Stimulated activated CD8-positive, alpha-beta memory T cell treated with anti-CD3 and anti-CD28 coated beads, Interleukin-7, amount 100 ng/mL, for 1 hour (primary cell): ENCODE measurements at places on chromosomes 2 and 18.
A peak's percentile ranks its signal among the peaks of the same experiment; 100 is the strongest.

DNA sequence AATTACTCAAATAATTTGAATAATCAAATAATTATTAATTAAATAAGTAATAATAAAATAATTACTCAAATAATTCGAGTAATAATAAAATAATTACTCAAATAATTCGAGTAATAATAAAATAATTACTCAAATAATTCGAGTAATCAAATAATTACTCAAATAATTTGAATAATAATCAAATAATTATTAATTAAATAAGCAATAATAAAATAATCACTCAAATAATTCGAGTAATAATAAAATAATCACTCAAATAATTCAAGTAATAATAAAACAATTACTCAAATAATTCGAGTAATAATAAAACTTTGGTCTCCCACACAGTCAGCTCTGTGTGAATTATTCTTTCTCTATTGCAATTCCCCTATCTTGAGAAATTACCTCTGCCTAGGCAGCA, 30.0 kb upstream of the LINC00305 start:
- no peak for DNase-seq

DNA sequence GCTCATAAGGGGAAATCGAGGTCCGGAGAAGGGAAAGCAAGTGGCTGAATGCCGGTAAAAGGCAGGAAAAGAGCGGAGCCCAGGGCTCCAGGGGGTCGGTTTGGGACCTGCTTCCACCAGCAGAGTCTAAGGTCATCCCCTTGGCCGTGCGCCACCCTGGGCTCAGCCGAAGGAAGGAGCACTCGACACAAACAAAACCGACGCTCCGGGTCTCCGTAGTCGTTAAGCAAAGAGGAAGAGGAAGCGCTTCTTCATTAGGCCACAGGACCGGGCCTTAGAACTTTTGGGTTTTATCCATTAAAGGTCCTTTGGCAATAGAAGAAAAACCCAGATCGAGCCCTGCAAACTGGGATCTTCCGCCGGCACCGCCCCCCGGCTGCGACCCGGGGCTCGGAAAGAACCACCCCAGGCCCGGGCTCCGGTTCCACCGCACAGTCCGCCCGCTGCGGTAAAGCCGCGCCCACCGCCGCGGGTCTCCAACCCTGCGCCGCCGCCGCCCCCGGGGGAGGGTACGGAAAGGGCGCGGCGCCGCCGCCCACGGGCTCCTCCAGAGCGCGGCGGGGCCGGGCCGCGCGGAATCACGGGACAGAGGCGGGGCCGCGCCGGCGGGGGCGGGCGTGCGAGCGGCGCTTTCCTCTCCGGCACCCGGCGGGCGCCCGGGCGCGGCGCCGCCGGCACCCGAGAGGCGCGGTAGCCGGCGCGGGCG, at the start of gene TTL:
TTL (plus strand) TSS at position 629 of the 706 bp plus-strand sequence. CDS start 189 bp downstream, outside the sequence.
- DNase-seq = peak; percentile 50

- DNase-seq = no peak
Measured at GRCh38 chr2:232207174-232207573, 171.4 kb upstream of the ALPP start.

GRCh38 chr2:199455545-199456382, 2.0 kb downstream of the SATB2 start:
- DNase-seq = no peak

DNA sequence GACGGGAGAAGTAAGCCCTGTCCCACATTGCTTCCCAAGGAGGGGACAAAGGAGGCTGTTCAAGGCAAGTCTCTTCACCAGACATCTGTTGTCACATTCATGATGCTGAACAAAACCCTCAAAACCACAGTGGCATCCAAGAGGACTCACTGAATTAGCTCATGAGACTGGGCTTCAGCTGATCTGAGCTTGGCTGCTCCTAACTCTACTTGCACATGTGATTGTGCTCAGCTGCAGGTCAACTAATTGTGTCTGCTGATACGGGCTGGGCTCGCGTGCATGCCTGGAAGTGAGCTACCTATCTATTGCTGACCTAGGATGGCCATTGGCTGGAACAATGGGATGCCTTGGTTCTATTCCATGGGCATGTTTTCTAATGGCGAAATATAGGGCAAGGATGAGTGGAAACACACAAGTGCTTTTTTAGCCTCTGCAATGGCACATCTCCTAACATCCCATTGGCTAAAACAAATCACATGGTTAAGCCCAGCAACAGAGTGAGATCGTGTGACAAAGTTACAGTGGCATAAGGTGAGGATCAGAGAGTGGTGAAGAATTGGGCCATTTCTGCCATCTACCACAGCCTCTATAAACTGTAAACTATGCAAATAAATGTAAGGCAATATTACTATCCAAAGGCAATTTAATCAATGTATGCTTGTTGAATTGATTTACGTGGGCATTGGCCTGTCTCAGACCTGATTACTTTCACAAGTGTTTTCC, 52.9 kb upstream of the CAPN13 start:
- no peak for DNase-seq

- DNase-seq = no peak
Measured at GRCh38 chr2:220847006-220847405, 725.1 kb downstream of the EPHA4 start.

- DNase-seq = no peak
Measured at GRCh38 chr18:46569211-46569610, 87.8 kb downstream of the LOXHD1 start.

DNA sequence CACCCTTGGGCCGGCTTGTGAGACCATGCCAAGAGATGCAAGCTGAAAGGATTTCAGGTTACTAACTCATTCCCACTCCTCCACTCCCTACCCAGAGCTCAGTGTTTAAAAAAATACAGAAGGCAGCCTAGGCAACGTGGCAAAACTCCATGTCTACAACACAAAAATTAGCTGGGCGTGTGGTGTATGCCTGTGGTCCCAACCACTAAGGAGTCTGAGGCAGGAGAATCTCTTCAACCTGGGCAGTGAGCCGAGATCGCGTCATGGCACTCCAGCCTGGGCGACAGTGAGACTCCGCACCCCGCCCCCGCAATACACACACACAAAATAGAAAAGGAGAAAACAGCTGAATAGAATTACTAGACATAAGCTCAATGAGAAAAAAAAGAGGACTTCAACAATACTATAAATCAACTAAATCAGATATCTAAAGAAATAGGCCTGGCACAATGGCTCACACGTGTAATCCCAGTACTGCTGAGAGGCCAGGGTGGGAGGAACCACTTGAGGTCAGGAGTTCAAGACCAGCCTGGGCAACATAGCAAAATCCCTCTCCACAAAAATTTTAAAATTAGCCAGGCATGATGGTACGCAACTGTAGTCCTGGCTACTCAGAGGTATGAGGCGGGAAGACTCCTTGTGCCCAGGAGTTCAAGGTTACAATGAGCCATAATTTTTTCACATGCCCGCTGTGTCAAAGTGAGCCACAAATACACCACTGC, 10.1 kb downstream of the IWS1 start:
- no peak for DNase-seq

DNA sequence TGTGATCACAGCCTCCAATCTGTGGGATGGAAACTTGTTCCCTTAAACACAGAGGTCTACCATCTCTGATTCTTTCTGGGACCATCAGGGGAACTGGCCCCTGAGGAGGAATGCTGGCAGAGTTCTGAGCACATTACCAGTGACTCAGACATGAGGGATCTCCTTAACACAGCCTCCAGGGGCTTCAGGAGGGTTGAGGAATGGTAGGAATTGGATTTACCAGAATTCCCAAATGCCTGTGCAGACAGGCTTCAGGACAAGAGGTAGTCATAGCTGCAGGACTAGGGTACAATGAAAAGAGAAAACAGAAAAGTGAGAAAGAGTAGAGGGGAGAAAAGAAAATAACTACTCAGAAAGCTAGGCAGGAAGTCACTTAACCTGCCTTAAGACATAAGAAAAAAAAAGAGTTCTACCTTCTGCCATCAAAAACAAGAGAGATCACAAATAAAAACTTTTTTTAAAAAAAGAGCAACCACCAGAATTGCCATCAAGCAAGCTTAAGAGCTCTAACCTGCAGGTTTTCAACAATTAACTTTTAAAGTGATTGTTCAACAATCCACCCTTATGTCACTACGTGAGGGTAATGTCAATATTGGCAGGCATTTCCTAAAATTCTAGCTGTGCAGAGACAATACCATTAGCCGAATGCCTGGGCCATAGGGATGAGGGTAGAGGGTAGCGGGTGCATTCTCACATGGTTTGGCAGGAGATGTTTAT, 524.4 kb downstream of the BCL11A start:
- no peak for DNase-seq

DNA sequence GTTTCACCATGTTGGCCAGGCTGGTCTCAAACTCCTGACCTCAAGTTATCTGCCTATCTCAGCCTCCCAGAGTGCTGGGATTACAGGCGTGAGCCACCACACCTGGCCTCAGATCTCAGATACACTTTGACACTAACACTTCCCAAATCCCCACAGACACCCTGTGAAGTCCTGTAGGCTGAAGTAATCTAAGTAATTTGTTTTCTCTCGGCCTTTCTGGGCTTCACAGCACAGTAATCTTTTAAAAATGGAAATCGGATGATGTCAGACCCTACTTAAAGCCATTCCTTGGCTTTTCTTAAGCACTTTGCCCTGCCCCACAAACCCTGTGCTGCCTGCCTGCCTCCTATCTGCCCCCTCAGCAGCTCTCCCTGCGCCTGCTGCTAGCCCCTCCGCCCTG, 16.2 kb downstream of the ATIC start:
- DNase-seq = no peak

- DNase-seq = no peak
Measured at GRCh38 chr2:66852953-66853352, 418.0 kb downstream of the MEIS1 start.

DNA sequence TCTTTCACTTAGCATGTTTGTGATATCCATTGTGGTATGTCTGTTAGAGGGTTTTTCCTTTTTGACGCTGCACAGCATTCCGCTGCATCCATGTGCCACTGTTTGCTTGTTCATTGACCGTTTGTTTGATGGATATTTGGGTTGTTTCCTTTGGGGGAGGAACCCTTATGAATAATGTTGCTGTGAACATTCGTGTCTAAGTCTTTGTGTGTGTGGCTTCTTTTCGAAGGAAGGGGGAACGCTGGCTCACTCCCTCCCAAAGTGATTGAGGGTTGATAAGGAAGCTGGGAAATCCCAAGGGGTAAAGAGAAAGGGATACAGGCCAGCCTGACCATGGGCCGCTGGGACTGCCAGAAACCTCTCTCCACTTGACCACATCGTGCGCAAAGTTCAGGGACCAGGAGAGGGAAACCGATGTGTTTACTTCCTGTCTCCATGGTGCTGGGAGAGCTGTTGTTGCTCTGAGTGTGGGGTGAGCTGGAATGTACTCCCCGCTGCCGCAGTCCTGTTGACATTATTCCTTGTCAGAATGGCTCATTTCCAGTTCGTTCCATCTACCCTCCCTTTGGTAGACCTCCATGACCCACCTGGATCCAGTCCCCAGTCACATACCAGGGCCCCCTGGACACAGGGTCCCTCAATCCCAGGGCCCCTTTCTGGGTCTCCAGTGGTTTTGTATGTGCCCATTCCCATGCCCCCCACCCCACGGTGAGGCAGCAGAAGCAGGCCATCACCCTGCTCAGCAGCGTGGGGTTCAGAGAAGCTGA, 39.6 kb downstream of the HS1BP3 start:
- no peak for DNase-seq

- DNase-seq = no peak
Measured at GRCh38 chr2:1538663-1539062, 125.4 kb downstream of the TPO start.

GRCh38 chr2:86466306-86466705, 25.1 kb downstream of the KDM3A start:
- no peak for DNase-seq

DNA sequence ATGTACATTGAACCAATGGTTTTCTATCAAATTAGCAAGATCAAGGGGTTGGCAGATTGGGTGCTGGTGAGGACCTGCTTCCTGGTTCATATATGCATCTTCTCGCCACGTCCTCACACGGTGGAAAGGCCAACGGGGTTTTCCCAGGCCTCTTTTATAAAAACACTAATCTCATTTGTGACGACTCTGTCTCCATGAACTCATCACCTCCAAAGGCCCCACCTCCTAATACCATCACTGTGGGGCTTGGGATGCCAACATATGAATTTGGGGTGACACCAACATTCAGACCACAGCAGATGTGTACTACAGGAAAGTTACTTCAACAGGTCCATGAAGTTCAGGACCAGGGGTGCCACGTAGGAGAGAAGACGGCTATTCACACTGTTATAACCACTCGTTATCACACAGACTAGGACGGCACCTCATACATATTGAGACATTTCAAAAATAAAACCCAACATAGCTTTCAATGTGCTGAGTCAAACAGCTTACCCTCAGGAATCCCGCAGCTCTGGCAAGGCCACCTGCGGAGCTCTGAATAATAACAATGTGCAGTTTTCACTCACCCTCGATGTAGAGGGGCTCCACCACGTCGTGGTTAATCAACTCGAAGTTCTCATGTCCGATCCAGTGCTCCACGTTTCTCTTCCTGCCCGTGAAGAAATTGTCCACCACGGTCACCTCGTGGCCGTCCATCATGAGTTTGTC, 49.3 kb downstream of the UXS1 start:
- DNase-seq = no peak

DNA sequence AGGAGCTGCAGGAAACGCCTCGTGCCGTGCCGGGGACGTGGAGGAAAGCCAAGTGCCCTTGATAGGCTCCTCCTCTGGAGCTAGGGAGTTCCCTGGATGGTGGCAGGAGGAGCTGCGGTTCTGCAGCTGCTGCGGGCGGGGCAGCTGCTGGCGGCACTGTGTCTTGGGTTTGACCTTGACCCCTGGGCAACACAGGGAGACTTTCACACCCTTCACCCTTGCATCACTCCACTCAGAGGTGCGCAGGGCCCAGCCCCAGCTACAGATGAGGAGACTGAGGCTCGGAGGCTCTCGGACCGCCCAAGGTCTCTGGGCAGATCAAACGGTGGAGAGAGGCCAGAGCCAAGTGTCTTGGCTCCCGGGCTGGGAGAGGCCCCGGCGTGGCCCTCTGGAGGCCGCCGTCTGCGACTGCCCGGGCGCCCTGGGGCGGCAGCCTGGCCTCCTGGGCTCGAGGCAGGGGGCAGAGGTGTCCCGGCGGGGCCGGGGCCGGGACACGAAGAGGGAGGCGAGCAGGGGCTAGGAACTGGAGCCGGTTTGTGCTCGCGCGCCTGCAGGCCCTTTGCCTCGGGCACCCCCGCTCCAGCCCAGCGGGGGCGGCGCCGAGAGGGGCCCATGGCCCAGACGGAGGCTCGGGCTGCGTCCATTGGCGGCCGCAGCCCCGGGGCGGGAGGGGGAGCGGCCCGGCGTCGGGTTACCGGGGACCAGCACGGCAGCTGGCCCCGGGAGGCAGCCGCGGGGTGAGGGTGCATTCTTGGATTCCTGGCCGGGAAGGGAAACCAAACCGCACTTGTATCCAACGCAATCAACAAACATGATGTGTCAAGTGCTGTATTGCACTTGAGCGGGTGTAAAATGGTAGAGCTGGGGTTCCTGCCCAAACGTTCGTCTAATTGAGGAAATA, 129.6 kb upstream of the SLC1A4 start:
- no peak for DNase-seq

GRCh38 chr2:200616656-200617055, 30.8 kb downstream of the AOX1 start:
- no peak for DNase-seq
